Activated T-cell treated with anti-CD3 and anti-CD28 coated beads, Interleukin-2, amount 50 U/mL, for 72 hours (primary cell): ENCODE measurements at places on chromosomes 3 and 15.

DNA sequence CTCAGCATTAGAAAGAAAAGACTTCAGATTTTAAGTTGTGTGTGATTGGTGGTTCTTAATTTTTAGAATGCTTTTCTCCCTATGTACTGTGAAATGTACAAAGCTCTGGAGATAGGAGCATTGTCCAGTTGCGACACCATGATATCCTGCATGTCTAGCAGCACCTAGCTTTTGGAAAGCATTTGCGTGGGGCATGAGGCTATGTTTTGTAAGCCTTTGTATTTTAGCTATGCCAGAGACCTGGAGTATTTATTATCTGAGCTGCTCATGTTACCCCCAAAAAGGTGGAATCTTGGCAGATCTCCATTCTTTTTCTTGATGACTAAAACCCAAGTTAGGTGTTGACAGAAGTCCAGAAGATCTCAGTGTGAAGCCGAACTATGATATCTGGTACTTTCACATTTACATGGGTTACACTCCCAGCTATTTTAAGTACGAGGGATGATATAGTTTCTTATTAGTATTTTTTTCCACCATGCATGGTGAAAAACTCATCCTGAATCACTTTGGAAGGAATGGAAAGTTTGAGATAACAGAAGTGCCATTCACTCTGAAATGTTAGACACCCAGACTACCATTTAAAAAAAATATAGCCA is 126.7 kb upstream of the SAMMSON start:
- no peak for DNase-seq

DNA sequence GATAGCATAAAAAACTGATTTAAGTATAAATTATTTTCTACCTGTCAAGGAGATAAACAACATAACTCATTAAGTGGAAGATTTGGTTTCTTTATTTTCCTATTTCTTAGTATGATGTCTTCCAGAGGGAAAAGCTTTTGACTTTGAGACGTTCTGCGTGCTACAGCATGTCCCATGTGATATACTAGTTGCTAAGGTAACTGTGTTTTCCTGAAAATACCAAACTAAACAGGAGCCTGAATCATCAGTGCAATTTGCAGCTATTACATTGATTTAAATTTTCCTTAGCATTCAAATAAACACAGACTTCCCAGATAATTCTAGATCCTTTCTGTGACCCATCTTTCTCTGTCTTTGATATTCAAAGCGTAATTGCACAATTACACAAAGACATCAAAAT is 117.7 kb upstream of the P2RY1 start:
- DNase-seq = no peak

- DNase-seq = no peak
Observed at GRCh38 chr15:67105065-67105951, 39.9 kb downstream of the SMAD3 start.

DNA sequence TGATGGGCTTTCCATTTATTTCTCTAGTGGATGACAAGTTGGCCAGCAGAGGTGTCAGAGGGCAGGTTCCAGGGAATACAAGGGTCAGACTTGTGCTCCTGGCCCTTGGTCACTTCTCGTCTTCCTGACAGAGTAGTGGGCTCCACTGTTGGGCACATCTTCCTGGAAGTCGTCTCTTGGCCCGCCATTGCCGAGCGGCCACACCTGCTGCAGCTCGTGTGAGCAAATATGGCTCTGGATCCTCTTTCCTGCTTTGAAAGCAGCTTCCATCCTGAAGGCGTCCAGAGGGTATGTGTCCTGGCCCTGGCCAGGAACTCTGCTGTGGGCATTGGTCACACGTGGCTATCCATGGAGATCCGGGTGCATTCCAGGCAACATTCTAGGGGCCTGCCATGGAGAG is 100.2 kb downstream of the SNRPN start:
- no peak for DNase-seq

DNA sequence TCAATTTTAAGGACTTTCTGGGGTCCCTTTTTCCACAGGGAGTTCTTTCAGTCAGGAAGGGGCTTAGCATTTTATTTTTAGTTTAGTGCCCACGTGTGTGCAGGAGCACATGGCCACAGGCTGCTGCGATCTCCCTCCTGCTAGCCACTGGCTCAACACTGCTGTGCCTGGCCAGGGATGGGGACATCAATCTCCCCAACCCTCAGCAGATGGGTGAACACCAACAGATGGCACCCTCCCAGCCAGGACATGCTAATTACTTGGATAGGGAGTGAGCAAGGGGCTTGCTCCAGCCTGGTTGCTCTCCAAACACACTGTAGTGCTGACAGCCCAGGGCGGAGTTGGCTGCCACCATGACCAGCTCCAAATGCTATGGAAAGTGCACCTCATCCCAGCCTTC is 7.4 kb upstream of the RIOX2 start:
- no peak for DNase-seq

DNA sequence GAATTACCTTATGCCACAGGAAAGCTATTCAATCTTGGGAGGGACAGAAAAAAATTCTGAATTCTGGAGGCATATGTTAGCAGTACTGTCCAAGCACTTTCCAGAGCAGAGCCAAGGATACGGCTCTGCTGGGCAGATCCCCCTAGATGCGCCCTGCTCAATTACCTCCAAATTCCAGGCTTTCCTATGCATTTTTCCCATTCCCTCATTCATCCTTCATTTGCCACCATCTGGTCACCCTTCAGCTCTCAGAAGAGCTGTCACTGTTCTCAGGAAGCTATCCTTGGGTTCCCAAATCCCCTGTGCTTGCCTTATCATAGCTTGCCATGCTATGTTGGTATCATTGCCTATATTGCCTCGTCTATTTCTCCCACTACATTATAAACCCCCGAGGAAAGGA is 45.2 kb downstream of the RYK start:
- DNase-seq = no peak

DNA sequence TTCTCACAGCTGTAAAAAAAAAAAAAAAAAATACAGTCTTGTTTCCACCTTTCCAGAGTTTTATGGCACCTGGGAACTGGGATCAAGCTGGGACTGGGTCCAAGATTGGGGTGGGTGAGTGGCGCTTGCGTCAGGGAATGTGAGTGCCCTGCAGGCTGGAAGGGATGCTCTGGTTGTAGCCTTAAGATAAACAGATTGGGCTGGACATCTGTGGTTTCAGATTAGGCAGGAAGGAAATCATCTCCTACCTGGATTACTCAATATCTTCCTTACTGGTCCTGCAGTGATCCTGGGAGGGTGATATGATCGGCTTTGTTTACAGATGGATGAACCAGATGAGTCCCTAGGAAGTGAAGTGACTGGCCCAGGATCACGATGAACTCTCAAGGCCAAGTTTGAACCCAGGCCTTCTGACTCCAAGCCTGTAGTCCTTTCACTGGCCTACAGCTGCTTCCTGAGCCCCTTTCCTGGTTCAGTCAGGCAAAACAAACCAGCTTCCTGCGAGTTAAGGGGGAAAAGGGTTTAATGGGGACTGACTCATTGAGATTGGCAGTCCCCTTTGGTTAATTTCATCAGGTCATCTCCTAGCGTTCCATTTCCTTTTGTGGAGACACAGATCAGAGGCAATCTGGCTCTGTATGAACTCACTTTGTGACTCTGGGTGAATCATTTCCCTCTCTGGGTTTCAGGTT is 179.8 kb downstream of the THSD4 start:
- DNase-seq = peak; percentile 1

- no peak for DNase-seq
Observed at GRCh38 chr3:179972881-179973423, 63.8 kb downstream of the PEX5L start.

DNA sequence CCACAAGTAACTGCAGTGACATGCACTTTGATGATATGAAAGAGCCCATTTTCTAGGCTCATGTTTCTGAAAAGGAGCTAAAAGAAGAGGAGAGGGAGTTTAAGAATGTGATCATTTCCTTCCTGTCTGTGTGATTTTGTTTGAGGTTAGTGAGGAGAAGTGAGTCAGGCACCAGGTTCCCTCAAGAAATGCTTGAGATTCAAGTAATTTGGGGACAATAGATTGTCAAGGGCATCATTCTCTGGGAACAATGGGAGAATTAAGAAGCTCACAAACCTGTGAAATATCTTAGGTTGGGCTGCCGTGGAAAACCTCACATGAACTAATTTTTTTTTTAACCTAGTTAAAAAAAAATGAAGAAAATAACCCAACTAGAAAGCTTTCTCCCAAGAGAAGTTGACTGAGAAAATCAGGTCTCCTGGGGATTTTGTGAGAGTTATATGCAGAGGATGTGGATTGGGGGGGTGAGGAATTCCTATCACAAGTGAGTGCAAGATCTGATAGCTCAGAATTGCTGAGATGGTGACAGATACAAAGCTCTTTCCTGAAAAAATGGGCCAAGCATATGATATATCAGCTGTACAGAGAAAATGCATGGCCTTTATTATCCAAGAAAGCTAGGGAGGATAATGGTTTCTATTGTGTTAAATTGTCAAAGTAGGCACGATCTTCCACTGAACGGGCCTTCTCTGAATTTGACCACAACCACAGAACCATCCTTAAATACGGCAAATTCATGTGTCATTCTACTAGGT is 203.3 kb downstream of the FEZF2 start:
- no peak for DNase-seq

GRCh38 chr3:105857601-105858000 is 11.2 kb downstream of the CBLB start:
- no peak for DNase-seq

DNA sequence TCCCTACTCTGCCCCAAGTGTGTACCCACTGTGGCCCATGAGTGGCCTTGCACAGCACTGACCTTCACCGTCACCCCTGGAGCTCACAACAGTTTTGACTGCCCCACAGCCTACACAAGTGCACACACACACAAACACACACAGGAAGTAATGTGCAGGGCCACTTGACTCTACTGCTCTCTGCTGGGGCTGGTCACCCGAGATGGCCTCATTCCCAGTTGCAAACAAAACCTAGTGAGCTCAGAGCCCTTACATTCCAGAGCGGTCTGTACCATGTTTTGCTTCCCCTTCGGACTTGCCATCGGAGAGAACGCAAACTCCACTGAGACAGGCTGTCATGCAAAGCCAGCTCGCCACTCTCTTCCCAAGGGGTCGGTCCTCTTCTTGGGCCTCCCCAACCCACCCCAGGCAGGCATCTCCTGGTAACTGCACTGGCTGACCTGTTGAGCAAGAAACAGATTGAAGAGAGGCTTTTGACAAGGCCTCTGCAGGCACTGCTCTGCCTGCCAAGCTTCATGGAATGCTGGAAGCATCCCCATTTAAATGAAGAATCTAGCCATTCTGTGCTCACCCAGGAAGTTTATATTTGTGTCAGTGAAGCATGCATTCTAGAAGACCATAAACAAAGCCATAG is 232.0 kb upstream of the IGF1R start:
- DNase-seq = no peak

- no peak for DNase-seq
Observed at GRCh38 chr3:44654039-44654438, 5.5 kb downstream of the ZNF35 start.

- no peak for DNase-seq
Observed at GRCh38 chr3:18747383-18747782, 322.2 kb upstream of the SATB1 start.

DNA sequence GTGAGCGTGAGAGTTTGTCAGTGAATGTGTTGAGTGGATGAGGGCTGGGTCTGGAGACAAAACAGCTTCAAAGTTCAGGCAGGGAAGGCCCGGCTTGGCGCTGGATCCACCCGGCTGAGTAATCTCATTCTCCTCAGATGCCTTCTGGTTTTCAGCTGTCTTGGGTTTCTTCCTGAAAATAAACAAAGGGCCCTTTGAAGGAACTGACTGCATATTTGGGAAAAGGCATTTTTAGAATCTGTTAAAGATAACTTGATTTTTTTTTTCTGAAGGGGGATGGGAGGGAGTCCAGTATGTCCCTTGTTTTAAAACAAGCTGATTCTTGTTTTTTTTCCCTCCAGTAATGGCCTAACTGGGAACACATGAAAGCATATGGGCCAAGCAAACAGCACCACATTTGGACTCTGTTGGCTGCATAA is 86.4 kb downstream of the TIGIT start:
- no peak for DNase-seq

GRCh38 chr3:78881501-78881900 is 886.3 kb downstream of the ROBO1 start:
- DNase-seq = no peak

DNA sequence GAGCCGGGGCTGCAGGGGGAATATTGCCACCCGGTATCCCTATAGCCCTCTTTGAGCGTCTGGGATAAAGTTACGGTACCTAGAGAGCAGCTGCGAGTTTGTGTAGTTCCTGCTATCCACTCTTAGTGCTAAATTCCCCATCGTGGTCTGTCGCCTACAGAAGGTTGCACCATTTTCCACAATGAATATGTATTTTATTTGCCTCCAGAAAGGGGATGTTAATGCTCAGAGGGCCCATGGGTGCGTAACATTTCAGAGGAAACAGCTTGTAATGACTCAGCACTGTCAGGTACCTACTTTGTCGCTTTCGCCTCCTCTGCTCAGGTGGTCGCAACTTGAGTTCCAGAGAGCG is 1.1 kb downstream of the SLCO3A1 start:
- DNase-seq = no peak

DNA sequence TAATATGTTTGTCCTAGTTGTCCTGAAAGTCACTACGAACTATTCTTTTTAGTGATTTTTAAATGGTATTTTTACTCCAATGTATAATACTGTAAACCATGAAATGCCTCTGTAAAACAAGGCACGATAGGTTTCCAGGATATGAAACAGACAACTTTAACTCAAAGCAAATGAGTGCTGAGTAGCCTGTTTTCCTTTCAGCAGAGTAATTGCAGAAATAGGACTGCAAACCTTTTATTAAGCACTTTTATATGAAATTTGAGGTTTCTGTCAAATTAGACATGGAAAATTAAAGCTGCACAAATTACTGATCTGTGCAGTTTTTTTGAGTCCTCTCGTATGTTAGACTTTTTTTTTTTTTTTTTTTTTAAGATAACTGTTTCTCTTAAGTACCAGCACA is 16.2 kb downstream of the AKAP13 start:
- no peak for DNase-seq

- peak; percentile 73 for DNase-seq
Observed at GRCh38 chr15:60362321-60363086, 35.3 kb downstream of the ANXA2 start.

GRCh38 chr3:23734481-23734880 is 71.3 kb upstream of the UBE2E1 start:
- no peak for DNase-seq

- DNase-seq = no peak
Observed at GRCh38 chr15:83064859-83065258, 2.2 kb downstream of the BTBD1 start.

DNA sequence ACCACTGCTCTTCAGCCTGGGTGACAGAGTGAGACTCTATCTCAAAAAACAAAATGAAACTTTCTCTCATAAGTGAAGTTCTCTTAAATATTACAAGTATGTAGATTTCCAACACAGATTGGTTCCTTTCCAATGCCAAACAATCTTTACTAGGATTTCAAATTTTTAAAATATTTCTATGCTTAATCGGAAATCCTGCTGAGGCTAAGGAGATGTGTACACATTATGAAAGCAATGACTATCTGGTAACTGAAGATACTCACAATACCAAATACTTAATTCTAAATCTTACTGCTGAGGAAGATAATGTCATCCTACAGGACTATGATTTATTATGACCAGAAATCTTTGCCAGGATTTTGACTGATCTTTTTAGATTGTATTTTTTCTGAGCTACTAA is 255.6 kb upstream of the ZNF717 start:
- DNase-seq = no peak
